Motor neuron (in vitro differentiated cells): ENCODE measurements at places on chromosomes 1 and 21. TPM values are rescaled to one million over a fixed set of nuclear protein-coding genes. Genes with fewer than 3 reads are reported as not detected.

DNA sequence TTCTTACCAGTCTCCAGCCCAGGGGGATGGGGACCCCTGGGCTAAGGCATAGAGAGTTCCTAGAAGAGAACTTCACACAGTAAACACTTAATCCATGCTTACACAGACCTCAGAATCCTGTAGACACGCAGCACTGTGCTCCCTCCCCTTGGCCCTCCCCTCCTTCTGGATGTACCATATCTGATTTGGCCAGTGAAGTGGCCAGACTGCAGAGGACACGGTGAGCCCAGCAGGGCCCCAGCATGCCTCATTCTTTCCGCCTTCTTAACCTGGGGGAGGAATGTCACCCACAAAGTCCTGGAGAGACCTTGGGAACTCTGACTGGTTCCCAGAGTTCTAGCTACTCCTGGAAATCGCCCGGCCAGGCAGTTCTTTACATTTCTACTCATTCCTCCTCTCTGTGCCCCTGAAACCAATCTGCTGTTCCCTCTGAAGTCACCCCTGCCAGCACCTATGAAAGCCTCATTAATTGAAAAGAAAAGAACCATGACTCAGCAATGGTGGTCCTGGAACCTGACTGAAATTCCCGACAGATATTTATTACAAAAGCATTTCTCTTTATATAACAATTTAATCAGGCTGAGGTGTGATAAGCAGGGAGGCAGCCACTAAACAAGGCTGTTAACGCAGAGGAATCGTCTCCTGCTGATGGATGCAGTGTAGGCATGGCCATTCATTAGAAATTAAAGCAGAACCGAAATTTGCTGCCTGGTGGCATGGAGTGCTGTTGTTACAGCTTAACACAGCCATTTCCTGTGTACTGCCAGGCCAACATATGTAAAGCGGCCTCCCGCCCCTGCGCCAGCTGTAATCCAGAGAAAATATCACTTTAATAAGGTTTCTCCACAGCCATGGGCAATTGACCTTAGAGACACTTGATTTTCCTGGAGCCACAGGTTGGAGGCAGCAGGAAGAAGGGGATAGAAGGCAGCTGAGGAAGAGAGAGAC is 74.6 kb upstream of the KCND3 start:
- ATAC-seq, result peak; percentile 10

DNA sequence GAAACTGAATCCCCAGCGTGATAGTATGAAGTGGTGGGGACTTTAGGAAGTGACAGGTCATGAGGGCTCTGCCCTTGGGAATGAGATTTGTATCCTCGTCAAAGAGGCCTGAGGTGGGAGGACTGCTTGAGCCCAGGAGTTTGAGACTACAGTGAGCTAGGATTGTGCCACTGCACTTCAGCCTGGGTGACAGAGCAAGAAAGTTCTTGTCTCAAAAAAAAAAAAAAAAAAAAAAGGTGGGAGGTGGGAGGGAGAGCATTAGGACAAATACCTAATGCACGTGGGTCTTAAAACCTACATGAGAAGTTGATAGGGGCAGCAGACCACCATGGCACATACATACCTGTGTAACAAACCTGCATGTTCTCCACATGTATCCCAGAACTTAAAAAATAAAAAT is 24.0 kb upstream of the RERE start:
- no peak for ATAC-seq

GRCh38 chr21:35303085-35303484 is 254.0 kb upstream of the RUNX1 start:
- ATAC-seq, result no peak

GRCh38 chr1:201649761-201650622 is 111.1 kb downstream of the NAV1 start:
- peak; percentile 55 for ATAC-seq

- ATAC-seq, result peak; percentile 89
These were observed 133.7 kb downstream of the CAPN8 start for GRCh38 chr1:223531742-223532341.

DNA sequence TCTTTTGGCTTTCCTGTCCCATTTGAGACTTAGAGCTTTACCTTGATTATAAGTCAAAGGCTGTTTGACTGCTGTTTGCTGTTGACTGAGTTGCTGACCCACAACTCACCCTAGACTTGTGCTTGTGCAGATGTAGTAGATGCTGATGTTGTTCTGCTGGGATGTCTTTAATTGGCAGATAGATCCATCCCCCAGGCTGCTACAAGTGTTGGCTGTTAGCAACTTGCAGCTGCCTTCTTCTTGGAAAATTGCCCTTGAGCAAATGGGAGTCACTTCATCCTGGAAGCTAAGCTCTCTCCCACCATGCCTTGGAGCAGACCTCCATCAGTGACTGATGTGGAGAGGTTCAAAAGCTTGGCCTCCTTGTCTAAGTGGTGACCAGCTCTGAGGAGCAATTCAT is 139.3 kb upstream of the KIAA0040 start:
- ATAC-seq, result no peak

GRCh38 chr1:100074604-100075395 is 57.9 kb downstream of the SASS6 start:
- no peak for ATAC-seq

Gene MFSD2A
- total RNA-seq, result 19.1 and 20.2 TPM in 2 replicates

Gene LCE1C
- total RNA-seq, result not detected in 2 replicates

Gene C1orf94
- 0.36 and 0.70 TPM in 2 replicates for total RNA-seq
